Activated T-cell treated with anti-CD3 and anti-CD28 coated beads for 24 hours (primary cell): ENCODE measurements at places on chromosomes 3 and 15.

DNA sequence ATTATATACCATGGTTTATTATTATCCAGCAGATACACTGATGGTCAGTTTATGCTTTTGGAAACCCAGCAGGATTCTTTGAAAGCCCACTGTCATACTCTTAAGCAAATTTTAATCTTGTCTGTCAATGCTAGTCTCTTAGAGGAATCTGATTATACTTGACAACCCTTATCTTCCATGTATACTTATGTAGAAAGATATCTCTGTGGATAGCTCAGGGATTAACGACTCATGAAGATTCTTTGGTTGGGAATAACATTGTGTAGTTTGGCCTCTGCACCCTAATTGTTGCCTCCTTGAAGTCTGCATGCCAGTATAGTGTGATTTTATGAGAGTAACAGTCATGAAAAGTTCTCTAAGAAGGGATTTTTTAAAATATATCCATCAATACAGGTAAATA, 33.0 kb downstream of the FILIP1L start:
- DNase-seq: no peak

DNA sequence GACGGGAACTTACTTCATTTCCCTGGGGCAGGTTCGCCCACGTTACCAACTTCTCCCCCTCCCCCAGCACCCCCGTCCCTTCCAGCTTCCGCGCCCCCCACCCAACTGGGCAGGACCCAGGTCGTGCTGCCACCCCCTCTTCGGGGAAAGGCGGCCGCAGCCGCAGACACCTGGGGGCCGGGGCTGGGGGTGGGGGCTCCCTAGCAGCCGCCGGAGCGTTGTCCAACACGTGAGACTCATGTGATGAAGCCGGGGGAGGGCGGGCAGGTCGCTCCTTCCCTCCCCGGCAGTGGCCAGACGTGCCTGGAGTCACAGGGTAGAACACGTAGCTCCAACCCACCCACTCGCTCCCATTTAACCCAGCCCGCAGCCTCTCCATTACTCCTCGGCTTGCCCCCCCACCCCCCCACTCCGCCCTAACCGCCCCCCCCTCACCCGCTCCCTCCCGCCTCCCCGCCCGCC, 240 bp upstream of the BHLHE40 start:
- peak; percentile 84 for DNase-seq

DNA sequence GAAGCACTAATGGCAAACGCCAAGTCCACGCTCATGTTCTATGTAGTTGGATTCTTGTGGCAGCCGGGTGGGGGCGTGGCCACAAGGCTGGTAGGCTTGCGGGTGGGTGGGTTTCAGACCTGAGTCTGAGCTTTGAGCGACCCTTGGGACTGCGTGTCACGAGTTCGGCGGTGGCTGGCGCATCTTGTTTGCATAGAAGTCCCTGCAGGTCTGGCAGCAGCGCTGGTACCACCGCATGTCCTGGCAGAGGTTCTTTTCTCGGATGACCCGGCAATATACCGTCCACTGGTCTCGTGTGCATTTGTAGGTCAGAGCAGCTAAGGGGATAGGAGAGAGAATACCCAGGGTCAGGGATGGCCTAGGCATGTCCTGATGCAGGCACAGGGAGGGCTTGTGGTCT, 241.0 kb upstream of the LYSMD4 start:
- DNase-seq: no peak

DNA sequence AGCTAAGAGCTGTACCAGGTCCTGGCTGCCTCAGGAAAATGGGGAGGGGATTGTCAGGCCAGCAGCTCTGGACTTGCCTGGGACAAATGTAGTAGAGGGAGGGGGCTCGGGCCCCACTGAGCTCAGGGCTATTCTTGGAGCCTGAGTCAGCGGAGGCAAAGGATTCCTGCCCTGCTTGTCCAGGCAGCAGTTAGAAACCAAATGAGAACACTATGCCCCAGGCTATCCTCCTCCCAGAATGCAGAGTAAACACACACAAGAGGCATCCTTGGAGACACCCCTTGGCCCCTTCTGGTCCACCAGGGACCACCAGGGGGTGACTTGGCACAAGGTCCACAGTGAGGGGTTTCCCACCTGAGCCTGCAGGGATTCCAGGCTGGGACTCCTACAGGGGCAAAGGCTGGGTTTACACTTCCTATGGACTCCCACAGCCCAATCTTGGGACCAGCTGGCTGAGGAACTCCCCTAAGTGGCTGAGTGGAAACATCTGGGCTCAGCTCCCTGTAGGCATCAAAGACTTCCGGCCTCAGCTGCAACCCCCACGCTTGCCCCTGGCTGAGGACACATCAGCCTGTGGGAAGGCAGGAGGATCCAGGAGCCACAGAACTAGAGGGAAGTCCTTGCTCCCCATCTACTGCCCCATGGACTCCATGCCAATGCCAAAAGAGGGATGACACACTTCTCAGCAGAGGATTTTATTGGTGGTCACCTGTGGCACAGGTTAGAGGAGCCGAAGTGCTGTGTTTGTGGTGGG, 3.4 kb upstream of the COL7A1 start:
- no peak for DNase-seq

- no peak for DNase-seq
These were observed 562.3 kb downstream of the PDCD6IP start for GRCh38 chr3:34360713-34361112.

DNA sequence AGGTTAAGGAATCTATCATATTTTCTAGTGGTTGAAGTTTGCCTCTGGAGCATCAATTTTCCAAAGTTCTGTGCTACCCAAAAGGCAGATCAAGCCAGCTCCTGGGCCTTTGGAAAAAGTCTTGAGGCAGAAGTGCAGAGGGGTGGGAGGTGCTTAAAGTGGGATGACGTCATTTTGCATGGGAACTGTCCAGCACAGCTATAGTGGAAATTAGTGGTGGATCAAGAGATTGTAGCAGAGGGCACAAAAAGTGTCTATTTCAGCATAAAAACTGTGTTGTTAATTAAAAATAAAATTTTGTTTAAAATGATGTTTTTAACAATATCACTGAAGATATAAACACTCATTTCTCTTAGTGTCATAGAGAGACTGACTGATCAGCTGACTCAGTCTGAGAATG, 221.9 kb downstream of the LRRN1 start:
- DNase-seq: no peak

- DNase-seq: no peak
These were observed 872 bp downstream of the DLEC1 start for GRCh38 chr3:38039899-38040261.

- peak; percentile 23 for DNase-seq
These were observed 115.9 kb upstream of the ST8SIA2 start for GRCh38 chr15:92277776-92278175.

- DNase-seq: no peak
These were observed 4.1 kb upstream of the PAK6 start for GRCh38 chr15:40234783-40235182.
